ENCODE measurements at places on chromosomes 2 and 18. TPM values are rescaled to one million over a fixed set of nuclear protein-coding genes. Genes with fewer than 3 reads are reported as not detected.
A peak's percentile ranks its signal among the peaks of the same experiment; 100 is the strongest.

- DNase-seq: no peak
- no peak overlapping the region for H3K4me3 ChIP-seq
- H3K4me1 ChIP-seq: peaks cover 5% of the 10 kb centered on the region
- no peak overlapping the region for H3K27ac ChIP-seq
- H3K36me3 ChIP-seq: no peaks in the 10 kb centered on the region
Observed at GRCh38 chr18:79447703-79448367, 52.1 kb downstream of the NFATC1 start.

DNA sequence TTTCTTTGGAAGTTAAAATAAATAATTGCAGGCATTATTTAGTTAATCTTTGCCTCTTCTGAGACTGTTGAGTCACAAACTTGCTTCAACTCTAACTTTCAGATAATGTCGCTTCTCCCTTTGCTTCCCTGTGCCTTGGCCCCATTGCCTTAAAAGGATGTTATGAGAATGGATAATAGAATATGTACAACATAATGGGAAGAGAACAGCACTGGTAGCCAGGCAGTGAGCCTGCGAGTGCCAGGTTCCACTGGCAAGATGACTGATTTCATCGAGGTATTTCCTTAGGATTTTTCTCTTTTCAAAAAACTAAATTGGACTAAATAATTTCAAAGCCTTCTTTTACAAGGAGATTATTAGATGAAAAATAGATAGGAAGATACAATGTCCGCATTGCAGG is 420.9 kb downstream of the TGIF1 start:
- H3K27ac ChIP-seq: no peak overlapping the region
- no peak overlapping the region for H3K4me3 ChIP-seq
- peaks cover 4% of the 10 kb centered on the region for H3K27me3 ChIP-seq
- no peaks in the 10 kb centered on the region for H3K36me3 ChIP-seq

DNA sequence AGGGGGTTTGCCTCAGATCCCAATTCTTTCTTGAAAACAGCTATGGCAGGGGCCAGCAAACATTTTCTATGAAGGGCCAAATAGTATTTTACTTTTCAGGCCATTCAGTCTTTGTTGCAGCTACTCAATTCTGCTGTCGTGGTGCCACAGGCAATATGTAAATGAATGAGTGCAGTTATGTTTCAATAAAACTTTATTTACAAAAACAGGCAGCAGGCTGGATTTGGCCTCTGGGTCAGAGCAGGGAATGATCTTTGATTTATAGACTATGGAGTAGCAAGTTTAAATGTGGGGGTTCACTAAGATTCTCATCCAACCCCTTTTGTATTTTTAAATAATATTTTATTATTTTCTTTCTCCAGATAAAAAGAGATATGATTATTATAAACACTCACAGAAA is 72.4 kb downstream of the IRS1 start:
- no peak overlapping the region for H3K27ac ChIP-seq
- no peaks in the 10 kb centered on the region for H3K36me3 ChIP-seq
- H3K27me3 ChIP-seq: no peaks in the 10 kb centered on the region
- H3K4me3 ChIP-seq: no peak overlapping the region
- DNase-seq: no peak

DNA sequence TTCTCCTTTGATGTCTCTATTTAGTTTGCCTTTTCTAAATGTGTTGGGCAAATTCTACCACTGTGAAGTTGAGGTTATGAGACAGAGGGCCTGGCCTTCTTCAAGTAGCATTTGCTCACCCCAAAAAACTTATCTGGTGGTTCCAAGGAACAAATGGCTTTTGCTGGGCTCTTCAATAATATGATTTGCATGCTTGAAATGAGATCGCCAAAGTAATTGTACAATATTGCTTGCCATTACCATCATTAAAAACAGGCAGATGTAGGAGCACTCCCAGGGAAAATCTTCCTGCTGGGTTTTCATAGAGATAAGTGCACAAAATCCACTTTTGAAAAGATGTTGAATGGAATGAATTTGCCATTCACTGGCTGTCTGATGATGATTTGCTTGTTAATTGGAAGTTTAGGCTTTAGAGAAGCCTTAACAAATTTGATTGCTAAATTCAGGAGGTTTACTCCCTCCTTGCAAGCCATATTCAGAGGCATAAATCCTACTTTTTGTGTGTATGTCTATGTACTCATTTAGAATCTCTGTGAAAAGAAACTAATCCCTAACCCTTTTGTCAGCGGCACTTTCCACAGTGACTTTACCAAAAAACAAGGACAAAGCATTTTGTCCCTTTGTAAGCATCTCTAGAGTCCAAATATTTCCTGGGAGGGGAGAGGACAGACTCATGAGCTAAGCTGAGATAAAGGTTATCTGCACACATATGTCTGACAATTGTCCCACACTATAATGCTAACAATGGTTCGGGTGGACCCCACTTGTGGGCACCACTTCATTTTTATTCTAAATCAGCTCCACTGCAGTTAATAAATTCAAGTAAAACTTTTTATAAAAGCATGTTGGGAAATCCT is 240.8 kb upstream of the PIK3C3 start:
- H3K27ac ChIP-seq: peak overlapping the region; percentile 59
- no peak overlapping the region for H3K4me3 ChIP-seq
- H3K4me1 ChIP-seq: peaks cover 21% of the 10 kb centered on the region
- no peaks in the 10 kb centered on the region for H3K36me3 ChIP-seq

- H3K36me3 ChIP-seq: peaks cover 23% of the 10 kb centered on the region
- peak overlapping the region; percentile 22 for H3K27ac ChIP-seq
- peaks cover 50% of the 10 kb centered on the region for H3K4me1 ChIP-seq
Observed at GRCh38 chr2:10584843-10585475, 104.8 kb downstream of the NOL10 start.

DNA sequence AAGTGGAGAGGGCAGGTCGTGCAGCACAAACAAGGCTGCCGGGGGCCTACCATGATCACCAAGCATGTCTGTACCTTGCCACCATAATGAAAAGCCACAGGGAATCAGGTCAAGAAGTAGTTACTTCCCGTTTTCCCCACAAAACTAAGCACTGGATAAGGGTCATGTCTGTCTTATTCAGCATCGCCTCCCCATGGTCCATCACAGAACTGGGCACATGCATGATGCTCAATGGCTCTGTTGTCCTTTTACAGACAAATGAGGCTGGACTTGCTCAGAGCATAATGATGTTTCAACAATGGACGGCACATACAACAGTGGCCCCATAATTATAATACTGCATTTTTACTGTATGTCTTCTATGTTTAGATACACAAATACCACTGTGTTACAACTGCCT is 27.5 kb downstream of the REEP1 start:
- no peaks in the 10 kb centered on the region for H3K4me1 ChIP-seq
- no peaks in the 10 kb centered on the region for H3K27me3 ChIP-seq
- no peak overlapping the region for H3K27ac ChIP-seq
- no peak for DNase-seq

DNA sequence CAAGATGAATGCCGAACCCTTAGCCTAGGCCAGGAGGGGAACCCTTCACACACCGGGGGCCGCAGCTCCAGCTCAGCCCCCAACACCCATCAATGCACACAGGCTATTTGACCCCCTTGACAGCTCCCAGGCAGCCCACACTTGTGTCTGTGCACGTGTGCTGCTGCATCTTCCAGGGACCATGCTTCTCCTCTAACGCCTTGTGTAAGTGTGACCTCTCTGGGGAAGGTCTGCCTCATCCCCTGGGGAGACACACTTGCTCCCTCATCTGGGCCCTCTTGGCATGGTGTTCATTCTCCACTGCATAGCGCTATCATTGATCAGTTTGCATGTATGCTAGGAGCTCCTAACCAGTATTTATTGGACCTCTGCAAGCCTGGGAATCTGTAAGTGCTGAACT is 120.0 kb upstream of the FHL2 start:
- no peaks in the 10 kb centered on the region for H3K4me1 ChIP-seq
- no peak for DNase-seq
- H3K4me3 ChIP-seq: no peak overlapping the region
- no peaks in the 10 kb centered on the region for H3K36me3 ChIP-seq
- H3K27ac ChIP-seq: no peak overlapping the region
- peaks cover 10% of the 10 kb centered on the region for H3K27me3 ChIP-seq

GRCh38 chr18:70448588-70448987 is 159.7 kb downstream of the SOCS6 start:
- no peak for DNase-seq
- H3K27me3 ChIP-seq: no peaks in the 10 kb centered on the region
- H3K27ac ChIP-seq: no peak overlapping the region
- H3K4me3 ChIP-seq: no peak overlapping the region
- H3K36me3 ChIP-seq: no peaks in the 10 kb centered on the region

DNA sequence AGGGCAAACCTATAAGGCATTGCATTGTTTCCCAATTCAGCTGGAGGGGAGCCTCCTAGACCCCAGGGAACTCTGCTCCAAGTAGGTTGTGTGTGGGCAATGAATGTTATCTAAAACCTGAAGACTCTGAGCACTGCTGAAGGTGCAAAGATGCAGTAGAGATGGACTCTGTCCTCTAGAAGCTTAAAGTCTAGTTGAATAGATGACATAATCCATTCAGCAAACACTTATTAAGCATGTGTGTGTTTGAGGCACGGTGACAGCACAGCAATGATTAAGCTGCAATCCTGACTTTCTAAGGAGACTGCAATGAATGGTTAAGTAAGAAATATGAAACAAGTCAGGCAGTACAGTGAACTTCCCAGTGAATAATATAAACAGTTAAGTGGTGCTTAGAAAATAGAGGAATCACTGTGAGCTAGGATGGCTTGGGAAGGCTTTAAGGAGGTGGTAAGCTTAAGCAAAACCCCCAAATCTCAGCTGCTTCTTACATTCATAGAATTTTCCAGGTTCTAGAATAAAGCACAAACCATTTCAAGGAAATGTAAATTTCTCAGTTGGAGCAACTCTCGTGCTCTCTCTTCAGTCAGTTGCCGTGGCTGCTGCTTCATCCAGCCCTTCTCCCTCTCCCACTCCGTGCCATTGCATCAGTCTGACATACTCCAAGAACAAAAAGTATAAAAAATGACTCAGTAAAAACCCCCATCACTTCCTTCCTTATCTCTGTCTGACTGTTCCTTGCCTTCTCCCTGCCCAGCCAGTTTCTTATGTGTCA is 19.1 kb downstream of the MXD1 start:
- H3K27ac ChIP-seq: no peak overlapping the region
- no peak overlapping the region for H3K4me3 ChIP-seq
- no peaks in the 10 kb centered on the region for H3K4me1 ChIP-seq
- no peak for DNase-seq
- no peaks in the 10 kb centered on the region for H3K27me3 ChIP-seq

DNA sequence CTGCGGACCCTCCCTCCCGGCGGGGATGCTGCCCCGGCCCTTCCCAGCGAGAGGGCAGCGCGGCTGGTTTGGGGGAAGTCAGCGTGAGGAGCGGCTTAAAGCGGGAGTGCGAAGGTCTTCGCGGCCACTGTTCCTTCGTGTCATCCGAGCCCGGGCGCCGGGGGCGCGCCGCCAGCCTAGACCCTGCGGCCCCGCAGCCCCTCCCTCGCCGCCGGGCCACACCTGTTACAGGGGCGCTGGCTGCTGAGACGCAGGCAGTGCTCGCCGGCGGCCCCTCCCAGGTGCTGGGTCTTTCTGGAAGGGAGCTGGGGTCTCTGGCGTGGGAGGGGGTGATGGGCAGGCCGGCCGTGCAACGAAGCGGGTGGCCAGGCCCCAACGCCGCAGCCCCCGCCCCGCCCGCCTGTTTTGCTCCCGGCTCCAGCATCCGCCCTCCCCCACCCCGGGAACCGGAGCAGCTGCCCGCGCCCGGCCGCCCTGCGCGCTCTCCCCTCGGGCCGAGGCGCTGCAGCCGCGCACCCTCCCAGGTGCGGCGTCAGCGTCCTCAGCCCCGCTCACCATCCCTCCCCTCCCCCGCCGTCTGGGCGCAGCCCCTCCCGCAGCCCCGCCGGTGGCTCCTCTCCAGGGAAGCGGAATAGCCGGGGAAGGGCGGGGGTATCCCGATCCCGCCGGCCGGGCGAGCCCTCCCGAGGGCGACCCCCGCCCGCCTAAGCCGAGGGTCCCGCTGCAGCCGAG is 727 bp downstream of the KIF1A start:
- peaks cover 2% of the 10 kb centered on the region for H3K36me3 ChIP-seq
- H3K4me3 ChIP-seq: peak overlapping the region; percentile 80
- H3K4me1 ChIP-seq: peaks cover 16% of the 10 kb centered on the region
- DNase-seq: peak; percentile 20
- H3K27ac ChIP-seq: no peak overlapping the region
- H3K27me3 ChIP-seq: peaks cover 41% of the 10 kb centered on the region

- peaks cover 42% of the 10 kb centered on the region for H3K4me1 ChIP-seq
- no peak overlapping the region for H3K4me3 ChIP-seq
- no peaks in the 10 kb centered on the region for H3K27me3 ChIP-seq
- H3K27ac ChIP-seq: no peak overlapping the region
Observed at GRCh38 chr2:236633219-236633570, 63.6 kb downstream of the ACKR3 start.

GRCh38 chr18:12011957-12012549 is 30.7 kb downstream of the IMPA2 start:
- no peaks in the 10 kb centered on the region for H3K27me3 ChIP-seq
- H3K36me3 ChIP-seq: peaks cover 3% of the 10 kb centered on the region
- DNase-seq: no peak

HOXD9 gene
- not detected for total RNA-seq

FBXO48 gene
- total RNA-seq: 1.6 TPM

ZNF396 gene
- 3.6 TPM for total RNA-seq
